ENCODE measurements at places on chromosomes 1 and 21.
A peak's percentile ranks its signal among the peaks of the same experiment; 100 is the strongest.

- no peak for DNase-seq
Observed at GRCh38 chr1:239989990-239990389, 101.7 kb upstream of the FMN2 start.

DNA sequence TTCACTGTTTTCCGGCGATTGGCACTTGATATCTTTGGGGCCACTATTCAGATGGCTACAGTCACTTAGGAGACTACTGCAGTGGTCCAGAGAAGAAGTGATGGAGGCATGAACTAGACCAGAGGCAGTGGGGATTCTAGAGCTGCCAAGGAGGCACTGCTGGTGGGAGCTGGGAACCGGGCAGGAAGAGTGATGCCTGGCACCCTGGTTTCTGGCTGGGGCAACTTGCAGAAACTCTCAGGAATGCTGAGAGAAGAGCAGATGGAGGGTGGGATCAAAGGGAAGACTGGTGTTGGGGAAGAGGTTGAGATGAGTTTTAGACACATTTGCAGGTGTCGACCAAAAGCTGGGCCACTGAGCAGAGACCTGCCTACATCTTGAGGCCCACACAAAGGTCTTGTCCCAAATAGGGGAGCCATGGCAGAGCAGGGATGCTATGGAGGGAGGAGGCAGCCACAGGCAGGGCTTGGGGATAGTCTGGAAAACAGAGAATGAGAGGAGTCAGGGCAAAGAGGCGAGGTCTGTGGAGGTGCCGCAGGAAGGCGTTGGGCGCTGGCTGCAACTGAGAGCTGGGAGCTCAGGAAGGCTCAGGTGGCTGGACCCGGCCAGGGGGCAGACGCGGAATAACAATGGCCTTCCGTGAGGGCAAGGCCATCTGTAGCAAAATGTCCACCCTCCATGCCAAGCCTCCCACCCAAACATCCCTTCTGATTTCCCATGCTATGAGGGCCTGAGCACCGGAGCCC is 118.9 kb downstream of the TOMM20 start:
- no peak for DNase-seq

DNA sequence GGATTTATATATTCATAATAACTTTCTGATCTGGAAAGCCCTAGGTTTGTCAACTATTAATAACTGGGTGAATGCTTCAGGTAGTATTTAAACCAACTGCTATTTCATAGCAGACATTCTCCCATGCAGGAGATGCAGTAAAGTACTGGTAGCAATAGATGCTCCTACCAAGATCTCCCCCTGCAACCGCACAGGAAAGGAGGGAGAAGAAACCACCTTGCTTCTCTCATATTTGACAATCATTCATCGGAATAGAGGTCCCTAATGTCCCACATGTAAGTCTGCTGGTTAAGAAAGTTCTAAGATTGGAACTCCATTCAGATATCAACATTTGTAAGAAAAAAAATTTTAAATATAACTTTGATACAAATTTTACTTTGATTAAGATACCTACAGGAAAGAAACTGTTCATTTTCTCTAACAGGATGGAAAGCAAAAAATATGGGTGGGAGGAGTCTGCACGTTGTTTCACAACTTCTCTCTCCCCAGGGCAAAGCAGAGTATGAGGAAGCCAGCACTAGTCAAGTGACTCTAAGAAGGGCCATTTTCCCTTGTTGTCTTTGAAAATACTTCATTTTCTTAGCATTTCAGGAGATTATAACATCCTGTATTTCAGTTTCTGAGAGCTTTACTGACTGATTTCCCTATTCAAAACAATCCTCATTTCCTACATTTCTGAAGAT is at the start of gene PYHIN1:
PYHIN1 (plus strand) TSS at position 498 of the 683 bp plus-strand sequence. CDS start 5,359 bp downstream, outside the sequence.
- DNase-seq: peak; percentile 66

GRCh38 chr1:55400508-55400907 is 185.3 kb upstream of the USP24 start:
- DNase-seq: no peak

- no peak for DNase-seq
Observed at GRCh38 chr1:204225841-204226735, 12.3 kb upstream of the GOLT1A start.
